Activated T-cell treated with anti-CD3 and anti-CD28 coated beads, Interleukin-2, amount 50 U/mL, for 72 hours (primary cell): ENCODE measurements at places on chromosomes 1 and 21.
A peak's percentile ranks its signal among the peaks of the same experiment; 100 is the strongest.

GRCh38 chr1:206568779-206569352 is 43.4 kb downstream of the EIF2D start:
- DNase-seq: no peak

DNA sequence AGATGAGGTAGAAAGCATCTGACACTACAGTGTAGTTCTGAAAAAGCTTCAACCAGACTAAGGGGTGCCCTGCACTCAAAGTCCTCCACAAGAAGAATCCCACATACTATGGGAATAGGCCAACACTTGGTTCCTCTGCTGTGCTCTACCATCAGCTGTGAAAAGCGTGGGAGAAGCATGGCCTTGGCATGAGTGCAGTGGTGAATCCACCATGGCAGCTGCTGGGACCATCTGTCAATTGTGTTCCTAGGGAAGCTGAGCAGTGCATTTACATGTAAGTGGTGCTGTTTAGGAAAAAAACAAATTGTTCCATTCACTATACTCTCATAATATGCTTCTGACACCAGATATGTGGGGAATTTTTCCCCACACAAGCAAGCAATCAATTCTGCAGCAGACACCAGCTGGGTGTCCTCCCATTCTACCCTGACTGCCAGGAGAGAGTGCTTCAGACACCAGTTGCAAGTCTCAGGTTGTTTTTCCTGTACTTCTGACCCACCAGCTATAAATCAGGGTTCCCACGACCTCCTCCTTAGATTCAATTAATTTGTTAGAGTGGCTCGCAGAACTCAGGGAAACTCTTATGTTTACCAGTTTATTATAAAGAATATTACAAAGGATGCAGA is 230.8 kb upstream of the CHRM3 start:
- DNase-seq: no peak

- no peak for DNase-seq
Observed at GRCh38 chr1:163771637-163772036, 449.9 kb downstream of the NUF2 start.

DNA sequence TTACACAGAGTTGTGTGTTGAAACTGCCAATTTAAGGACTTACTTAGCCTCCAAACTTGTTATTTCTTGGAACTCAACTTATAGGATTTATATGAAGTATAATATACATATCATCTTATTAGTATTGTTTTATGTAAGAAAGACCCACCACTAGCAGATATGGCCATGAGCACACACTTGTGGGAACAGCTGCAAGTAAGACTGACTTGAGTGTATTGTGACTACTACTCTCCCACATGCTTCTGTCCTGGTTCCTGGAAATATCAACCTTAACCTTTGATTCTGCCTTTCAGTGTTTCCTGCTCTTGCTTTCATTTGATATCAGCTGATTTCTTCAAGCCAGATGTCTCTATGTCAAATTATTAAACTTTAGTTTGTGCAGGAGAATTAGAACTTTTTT is 175.3 kb downstream of the MAGI3 start:
- DNase-seq: no peak

DNA sequence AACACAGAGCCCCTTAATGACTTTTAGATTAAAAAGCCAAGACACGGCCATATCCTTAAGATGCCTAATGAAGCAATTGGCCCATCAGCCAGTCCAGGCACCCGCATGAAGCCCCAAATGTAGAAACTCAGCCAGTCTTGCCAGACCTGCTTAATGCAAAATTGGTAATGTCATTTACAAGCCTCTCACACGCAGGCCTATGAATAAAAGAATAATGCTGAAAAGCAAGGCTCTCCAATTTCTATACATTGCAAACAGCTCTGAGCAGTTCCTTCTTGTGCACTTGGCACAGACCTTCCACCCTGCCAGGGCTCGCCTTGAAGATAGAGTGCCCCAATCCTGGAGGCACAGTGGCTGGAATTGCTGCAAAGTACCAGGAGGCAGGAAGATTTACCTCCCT is 498.9 kb downstream of the NPHP4 start:
- no peak for DNase-seq

GRCh38 chr1:176996456-176997090 is 167.9 kb downstream of the ASTN1 start:
- no peak for DNase-seq

DNA sequence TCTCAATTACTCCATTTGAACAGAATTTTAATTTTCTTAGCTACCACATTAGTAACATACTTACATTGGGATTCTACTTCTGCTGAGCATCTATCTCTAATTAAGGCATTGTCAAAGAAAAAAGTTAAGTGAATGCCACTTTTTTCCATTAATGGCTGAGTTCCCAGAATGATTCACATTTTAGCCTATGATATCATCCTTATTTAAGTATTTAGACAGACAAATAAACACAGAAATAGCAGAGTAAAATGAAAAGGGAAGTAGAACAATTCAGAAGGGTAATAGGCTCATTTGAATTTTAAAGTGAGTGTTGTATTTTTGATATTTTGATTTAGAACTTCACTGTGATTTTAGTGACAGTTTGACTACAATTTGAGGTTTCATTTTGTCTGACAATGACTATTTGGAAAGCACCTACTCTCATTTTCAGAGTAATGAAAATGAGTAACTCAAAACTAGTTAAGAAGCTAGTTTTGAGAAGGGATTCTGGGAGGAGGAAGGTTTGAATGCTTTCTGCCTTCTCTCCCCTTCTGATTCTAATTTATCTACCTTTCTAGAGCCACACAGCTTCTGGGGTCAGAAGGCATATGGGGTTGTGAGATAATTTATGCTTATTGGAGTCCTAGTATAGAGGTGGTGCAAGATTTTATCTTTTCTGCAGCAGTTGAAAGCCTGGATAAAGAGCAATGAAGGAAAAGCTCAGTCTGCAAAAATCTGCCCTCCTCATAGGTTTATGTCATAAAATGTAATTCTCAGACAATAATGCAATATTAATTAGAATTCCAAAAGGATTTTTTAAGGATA is 15.5 kb downstream of the LYPLAL1 start:
- DNase-seq: no peak

GRCh38 chr1:13783551-13783950 is 83.6 kb downstream of the PRDM2 start:
- no peak for DNase-seq

GRCh38 chr1:170284951-170285350 is 139.2 kb downstream of the NTMT2 start:
- no peak for DNase-seq

DNA sequence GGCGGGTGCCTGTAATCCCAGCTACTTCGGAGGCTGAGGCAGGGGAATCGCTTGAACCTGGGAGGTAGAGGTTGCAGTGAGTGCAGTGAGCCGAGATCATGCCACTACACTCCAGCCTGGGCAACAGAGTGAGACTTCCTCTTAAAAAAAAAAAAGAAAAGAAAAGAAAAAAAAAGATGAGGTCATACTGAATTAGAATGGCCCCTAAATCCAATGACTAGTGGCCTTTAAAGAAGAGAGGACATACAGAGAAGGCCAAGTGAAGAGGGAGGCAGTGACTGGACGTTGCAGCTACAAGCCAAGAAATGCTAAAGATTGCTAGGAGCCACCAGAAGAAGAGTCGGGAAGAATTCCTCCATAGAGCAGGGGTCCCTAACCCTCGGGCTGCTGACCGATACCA is 76.9 kb upstream of the TIAM1 start:
- no peak for DNase-seq

GRCh38 chr1:246530482-246530881 is 23.4 kb upstream of the SMYD3 start:
- no peak for DNase-seq

GRCh38 chr1:82901561-82901960 is 1097.4 kb downstream of the TTLL7 start:
- no peak for DNase-seq

DNA sequence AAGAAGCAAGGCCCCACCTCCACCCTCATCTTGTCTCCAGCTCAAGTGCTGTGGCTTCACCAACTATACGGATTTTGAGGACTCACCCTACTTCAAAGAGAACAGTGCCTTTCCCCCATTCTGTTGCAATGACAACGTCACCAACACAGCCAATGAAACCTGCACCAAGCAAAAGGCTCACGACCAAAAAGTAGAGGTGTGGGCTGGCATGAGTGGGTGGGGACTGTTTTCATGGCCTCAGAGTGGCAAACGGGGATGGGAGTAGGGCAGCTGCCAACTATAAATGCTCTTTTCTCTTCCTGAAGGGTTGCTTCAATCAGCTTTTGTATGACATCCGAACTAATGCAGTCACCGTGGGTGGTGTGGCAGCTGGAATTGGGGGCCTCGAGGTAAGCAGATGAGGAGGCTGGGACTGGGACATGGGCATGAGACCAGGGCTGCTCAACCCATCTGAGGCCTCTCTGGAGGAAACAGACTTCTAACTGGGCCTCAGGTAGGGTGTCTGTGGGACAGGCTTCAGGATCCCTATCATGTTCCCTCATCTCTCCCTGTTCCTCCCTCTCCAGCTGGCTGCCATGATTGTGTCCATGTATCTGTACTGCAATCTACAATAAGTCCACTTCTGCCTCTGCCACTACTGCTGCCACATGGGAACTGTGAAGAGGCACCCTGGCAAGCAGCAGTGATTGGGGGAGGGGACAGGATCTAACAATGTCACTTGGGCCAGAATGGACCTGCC is 8.8 kb upstream of the P3R3URF start:
- DNase-seq: peak; percentile 82

DNA sequence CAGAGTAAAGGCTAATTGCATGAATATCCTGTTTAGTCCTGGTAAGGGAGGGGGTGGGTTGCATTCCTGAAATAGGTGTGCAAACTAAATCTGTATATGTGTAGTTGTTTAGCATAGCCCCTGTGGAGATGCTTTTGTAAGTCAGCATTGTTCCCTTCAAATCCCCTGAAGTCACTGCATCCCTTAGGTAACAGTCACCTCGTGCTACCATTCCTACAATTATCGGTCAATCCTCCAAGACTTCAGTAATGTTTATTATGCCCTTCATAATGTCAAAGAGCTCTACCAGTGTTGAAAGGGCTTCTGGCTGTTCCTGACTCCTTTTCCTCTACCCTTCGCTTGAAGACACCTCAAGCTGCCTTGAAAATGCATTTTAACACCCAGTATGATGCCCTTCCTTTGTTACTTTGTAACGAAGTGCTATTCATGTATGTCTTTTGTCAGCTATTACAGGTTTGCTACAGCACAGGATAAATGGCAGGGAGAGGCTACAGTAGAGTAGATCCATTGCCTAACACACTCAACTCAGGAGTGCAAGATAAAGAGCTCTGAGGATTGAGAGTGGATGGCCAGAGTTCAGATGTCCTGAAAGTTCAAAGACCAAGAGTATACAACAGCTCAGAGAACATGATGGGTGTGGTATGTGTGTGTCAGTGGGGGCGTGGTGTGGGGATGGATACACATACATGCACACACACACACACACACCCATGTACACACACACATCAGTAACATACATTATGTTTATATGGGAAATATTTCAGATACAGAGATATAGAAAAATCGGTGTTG is 27.4 kb upstream of the FOXD3 start:
- no peak for DNase-seq

- DNase-seq: no peak
Observed at GRCh38 chr1:44168520-44169098, 27.2 kb upstream of the KLF18 start.

DNA sequence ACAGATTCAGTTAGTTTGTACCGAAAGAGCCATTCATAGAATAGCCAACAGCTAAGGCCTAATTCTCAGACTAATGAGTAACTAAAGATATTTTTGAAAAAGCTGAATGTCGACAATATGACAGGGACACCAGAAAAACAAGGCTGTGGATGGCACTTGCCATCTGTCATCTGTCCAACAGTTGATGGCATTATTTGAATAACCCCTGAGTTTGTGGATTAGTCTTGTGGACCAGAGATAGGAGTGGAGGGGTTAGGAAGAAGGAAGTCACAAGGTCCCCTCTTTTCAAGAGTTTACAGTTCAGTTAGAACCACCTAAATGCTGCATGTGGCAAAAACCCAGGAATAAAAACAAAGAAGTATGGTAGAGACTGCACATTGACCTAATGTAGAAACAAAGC is 356.5 kb upstream of the DUSP10 start:
- DNase-seq: no peak

GRCh38 chr1:228059634-228060457 is 22.7 kb upstream of the ARF1 start:
- peak; percentile 82 for DNase-seq

GRCh38 chr1:189150624-189151023 is 1327.0 kb downstream of the BRINP3 start:
- DNase-seq: no peak

DNA sequence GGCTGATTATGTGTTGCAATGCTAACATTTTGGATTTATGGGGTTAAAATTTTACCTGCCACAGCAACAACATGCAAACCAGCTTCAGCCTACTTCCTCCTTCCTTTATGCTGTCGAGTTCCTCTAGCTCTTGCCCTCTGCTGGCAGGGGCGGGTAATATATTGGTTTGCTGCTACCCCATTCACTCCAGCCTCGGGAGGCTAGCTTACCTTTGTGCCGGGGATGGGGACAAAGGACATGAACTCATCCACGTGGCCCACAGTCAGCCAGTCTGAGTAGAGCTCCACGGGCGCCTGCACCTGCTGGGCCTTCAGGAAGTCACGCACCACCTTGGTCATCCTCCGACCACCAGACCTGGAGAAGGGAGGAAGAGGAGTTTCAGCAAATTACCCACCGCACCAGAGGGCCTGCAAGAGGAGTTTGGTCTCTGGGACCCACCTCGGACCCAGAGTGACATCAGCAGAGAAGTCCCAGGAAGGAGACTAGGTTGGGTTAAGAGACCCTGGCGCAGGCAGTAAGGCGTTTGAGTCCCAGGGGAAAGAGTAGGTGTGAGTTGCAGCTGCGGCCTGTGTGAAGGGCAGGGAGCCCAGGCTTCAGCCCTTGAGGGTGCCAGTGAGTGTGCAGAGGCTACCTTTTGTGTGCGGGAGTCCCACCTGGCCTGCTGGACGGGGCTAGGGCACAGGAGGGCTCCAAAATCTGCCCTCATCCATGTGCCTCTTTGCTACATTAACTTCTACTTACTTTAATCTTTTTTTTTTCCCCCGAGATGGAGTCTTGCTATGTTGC is 21.8 kb upstream of the SDHB start:
- peak; percentile 17 for DNase-seq

GRCh38 chr1:41626616-41627375 is 142.3 kb upstream of the EDN2 start:
- peak; percentile 84 for DNase-seq

DNA sequence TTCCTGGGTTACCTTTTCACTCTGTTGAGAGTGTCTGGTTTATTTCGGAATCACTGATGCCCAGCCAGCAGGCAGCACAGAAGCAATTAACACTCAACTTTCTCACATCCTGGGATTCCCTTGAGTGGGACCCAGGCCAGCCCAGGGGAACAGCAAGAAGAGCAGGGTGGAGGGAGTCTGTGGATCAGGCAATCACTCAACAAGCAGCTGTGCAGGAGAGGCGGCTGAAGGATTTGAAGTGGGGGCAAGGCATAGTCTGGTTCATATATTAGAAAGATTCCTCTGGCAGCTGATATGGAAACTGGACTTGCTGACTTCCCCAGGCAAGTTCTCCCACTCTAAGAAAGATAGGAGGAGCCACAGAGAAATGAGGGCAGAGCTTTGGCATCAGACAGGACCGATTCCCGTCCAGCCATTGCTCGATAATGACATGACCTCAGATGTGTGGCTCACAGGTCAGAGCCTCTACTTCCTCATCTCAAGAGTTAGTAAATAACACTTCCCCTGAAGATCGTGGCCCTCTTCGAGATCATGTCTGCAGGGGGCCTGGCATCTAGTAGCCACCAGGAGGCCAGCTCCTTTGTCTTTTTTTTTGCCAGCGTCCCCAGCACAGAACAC is 12.4 kb downstream of the EPHA8 start:
- no peak for DNase-seq

GRCh38 chr21:27021046-27021445 is 54.2 kb upstream of the ADAMTS5 start:
- no peak for DNase-seq

- no peak for DNase-seq
Observed at GRCh38 chr1:29757866-29758780, 521.8 kb downstream of the PTPRU start.
